ENCODE measurements at places on chromosomes 2 and 18.

DNA sequence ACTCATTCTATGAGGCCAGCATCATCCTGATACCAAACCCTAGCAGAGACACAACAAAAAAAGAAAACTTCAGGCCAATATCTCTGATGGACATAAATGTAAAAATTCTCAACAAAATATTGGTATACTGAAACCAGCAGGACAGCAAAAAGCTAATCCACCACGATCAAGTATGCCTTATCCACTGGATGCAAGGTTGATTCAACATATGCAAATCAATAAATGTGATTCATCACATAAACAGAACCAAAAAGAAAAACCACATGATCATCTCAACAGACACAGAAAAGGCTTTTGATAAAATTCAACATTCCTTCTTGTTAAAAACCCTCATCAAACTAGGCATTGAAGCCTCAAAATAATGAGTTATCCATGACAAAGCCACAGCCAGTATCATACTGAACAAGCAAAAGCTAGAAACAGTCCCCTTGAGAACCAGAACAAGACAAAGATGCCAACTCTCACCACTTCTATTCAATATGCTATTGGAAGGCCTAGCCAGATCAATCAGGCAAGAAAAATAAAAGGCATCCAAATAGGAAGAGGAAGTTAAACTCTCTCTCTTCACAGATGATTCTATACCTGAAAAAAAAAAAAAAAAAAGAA is 45.3 kb downstream of the RTTN start:
- DNase-seq = no peak

DNA sequence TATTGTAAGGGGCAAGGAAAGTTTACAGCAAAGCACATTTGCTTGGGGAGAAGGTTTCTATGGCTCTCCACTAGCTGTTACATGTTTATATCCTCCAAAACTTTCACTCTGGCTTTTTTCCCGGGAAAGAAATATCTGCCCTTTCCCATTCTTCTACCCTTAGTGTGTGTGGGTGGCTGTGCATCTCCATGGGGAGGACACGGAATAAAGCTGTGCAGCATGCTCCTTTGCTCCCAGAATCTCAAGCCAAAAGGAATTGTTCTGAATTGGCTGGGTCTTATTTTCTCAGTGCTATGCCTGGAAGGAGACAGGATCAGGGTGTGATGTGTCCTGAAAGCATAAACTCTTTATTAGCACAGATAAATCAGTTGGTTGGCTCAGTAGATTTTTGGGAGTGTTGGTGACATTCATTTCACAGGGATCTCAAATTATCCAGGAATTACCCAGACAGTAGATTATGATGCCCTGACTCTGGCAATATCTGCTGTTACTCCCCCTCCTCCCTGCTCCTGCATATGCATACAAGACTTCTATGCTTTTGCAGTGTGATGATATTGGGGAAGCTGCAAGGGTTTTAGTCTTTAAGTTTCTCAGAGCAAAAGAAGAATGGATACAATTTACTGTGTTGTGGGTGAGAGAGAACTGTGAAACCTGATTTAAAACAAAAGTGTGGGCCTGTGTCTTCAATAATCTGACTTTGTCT is 63.1 kb downstream of the PARD3B start:
- DNase-seq = peak; percentile 36

GRCh38 chr18:49752095-49752457 is 61.3 kb downstream of the ACAA2 start:
- no peak for DNase-seq

DNA sequence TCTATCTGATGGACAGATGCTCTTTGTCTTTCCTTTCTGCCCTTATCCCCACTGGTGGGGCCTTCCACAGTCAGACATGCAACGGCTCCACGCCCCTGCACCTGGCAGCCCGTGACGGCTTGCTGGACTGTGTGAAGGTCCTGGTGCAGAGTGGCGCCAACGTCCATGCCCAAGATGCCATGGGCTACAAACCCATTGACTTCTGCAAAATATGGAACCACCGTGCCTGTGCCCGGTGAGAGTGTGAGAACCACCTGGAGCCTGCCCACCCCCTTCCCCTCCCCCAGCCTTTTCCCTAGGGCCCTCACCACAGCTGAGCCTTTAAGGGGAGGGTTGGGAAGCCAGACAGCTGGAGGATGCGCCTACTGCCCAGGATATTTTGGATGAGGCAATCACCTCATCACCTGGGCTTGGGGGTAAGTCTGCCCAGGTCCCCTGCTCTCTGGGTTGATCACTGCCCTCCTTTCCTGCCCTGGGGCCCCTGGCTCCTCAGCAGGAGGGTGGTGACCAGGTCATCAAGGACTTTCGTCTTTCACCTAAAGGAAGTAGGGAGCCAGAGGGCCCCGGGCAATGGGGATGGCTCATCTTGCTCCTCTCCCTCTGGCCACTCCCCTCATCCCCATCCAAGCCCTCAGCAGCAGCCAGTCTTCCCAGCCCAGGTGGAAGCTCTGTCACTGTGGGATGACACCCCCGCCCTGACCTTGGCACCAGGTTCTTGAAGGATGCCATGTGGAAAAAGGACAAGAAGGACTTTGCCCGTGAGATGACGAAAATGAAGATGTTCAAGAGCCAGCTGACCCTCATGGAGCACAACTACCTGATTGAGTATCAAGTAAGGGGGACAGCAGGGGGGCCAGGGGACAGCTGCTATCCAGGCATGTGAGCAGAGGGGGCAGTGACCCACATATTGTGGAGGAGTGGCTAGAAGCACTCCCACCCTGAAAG is 3.7 kb downstream of the ANKRD53 start:
- DNase-seq = no peak

DNA sequence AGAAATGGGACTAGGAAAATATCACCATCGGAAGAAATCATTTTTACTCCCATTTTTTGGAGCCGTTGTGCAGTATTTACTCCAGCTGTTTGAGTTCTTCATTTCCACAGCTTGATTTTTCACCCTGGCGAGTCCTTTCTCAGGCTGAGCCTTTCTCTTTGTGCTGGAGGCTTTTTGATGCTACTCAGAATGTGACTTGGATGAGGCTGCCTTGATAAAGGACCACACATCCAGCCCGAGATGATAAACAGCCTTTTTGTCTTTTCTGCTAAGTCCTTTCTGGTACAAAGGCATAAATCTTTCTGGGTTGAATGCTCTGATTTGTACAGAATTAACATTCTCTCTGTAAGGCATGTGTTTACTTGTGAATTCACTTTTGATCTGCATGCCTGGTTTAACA is 17.6 kb upstream of the CTDP1 start:
- no peak for DNase-seq

- DNase-seq = no peak
Observed at GRCh38 chr2:53786352-53786704, 425 bp downstream of the ASB3 start.

GRCh38 chr2:215699700-215700538 is 264.1 kb upstream of the FN1 start:
- no peak for DNase-seq

- DNase-seq = no peak
Observed at GRCh38 chr2:96116879-96117533, 635 bp upstream of the ADRA2B start.

DNA sequence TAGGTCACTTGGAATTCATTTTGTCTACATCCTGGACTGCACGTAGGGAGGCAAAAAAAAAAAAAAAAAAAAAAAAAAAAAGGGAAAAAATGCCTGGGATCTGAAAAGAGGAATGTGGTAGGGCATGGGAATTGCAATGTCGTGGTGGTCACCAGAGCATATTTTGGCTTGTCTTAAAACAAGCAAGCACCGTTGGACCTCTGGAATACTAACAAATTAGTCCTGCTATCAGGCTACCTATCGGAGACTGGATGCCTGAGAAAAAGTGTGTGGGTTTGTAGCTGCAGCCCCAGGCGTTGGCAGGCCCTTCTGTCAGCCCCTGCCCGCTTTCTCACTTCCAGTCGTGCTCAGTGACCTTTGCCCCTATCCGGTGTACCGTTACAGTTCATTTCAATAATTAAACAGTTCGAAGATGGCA is 588.5 kb upstream of the ZEB2 start:
- no peak for DNase-seq

DNA sequence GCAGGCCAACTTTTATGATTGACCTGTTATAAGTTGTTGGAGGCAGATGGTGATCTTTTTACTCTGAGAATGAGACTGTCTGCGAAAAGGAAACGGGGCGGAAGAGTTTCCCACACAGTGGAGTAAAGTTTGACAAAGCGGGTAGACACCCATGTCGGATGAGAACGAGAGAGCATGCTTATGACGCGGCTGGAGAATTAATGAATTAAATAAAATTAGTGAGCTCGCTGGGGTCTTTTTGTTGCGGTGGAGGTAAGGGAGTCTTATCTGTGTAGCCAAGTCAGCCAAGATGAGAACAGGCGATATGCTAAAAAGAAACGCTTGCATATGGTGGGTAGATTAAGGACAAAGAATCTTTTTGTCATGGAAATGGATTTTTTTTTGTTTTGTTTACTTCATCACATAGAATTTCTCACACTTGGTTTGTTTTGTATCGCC is 1.8 kb downstream of the SALL3 start:
- no peak for DNase-seq

DNA sequence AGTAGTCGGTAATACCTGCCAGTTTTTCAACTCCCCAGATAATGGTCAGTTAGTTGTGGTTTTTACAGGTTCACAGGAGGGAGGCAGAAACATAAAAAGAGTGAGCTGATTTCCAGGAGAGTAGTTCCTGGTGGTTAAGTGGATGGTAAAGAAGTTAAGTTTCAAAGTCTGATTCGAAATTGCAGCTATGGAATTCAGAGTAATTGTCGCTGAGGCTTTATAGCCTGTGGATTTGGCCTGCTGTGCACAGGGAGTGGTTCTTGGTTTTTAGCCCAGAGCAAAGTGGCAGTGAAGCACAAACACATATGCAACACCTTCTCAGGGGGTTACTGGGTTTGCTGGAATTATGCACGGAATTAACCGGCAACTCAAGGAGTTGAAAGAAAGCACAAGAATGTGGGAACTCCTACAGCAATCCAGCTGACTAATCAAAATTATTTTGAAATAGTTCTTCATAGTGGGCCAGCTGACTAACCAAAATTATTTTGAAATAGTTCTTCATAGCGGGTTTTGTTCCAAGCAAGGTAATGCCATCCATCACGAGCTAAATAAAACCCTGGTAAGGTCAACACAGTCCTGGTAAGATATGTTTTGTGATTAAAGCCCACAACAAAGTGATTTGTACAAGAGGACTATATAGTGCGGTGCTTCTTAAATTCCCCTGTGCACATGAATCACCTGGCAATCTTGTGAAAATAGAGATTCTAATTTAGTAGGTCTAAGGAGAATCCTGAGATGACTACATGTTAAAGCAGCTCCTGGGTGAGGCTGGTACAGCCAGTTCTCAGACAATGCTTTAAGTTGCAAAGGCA is 94.4 kb downstream of the SGPP2 start:
- DNase-seq = peak; percentile 39

- DNase-seq = no peak
Observed at GRCh38 chr2:232097260-232097659, 135.7 kb downstream of the DIS3L2 start.

DNA sequence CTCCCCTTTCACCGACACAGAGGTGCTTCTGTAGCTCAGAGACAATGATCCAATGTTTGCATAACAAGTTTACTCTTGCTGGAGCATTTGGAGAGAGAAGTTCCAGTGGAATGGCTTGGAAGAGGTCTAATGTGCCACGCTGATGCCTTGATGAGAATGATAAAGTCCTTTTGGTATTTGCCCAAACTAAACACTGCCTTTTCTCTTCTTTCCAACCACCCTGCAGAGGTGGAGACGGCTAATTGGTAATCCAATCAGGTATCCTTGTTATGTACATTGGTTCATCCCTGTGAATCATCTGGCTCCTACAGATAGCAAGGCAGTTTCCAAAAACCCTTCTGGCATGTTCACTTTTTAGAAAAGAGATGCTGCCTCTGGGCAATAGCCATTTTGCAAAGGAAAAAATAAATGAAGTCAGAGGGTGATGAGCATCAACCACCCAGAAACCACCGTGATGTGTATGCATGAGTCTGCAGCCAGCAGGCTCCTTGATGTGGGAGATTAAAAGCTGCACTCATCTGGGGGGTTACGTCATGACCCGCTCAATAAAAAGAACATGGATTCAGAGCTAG is 40.6 kb downstream of the KIAA2012 start:
- peak; percentile 48 for DNase-seq

DNA sequence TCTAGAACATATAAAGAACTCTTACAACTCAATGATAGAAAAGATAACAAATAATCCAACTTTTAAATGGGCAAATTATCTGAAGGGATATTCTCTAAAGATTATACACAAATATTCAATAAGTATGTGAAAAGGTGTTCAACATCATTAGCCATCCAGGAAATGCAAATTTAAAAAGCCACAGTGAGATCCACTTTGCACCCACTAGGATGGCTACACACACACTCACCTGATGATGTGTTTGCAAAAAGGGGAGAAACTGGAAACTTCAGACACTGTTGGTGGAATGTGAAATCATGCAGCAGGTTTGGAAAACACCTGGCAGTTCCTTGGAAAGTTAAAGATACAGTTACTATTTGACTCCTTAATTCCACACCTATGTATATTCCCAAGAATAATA is 87.2 kb upstream of the GYPC start:
- no peak for DNase-seq

DNA sequence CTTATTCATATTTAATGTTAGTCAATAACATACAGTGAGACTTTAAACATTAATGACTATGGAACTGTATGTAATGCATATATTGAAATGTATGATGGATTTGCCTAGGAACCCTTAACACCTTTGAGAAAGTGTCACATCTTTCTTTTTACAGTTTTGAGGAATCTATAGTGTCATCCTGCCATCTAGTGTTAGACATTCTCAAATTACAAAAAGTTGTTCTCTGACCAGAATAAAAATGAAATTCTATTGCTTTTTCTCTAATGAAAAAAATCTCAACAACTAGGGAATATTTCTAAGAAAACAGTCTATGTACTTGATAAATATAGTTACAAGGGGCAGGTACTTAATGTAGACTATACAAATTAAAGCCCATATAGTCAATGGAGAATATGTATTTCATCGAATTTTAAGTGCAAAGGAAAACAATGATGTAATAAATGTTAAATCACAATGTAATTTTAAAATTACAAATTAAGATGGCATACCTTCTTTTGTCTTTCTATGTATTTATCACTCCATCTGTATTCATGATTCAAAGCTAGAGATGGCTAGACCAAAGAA is 5.1 kb upstream of the CALCRL start:
- no peak for DNase-seq

- no peak for DNase-seq
Observed at GRCh38 chr2:1793001-1793867, 48.9 kb upstream of the PXDN start.

DNA sequence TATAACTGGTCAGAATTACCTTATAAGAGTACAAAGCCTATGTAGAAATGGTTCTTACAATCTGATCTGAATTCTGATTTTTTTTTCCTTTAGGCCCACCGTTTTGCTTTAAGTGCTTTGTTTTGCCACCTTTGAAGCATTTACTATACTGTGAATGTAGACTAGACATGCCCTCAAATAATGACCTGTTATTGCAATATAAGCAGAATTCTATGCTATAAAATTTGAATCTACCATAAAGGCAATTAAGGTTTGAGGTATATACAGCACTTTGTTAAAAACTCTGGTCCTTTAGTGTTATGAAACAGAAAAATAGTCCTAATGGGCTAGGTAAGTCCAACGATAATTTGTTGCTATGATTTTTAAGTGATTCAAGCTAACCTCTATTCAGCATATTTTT is 86.6 kb upstream of the NOSTRIN start:
- DNase-seq = no peak

Data from skeletal muscle cell (primary cell).